ENCODE measurements at places on chromosomes 1 and 21. TPM values are rescaled to one million over a fixed set of nuclear protein-coding genes. Genes with fewer than 3 reads are reported as not detected.

Gene AMY1C
- not detected for total RNA-seq

Gene SYCP1
- not detected for total RNA-seq

Gene UBASH3A
- not detected for total RNA-seq

Gene CFAP126
- not detected for total RNA-seq

Gene ANKRD34A
- total RNA-seq = 0.26 TPM

Gene C1QA
- total RNA-seq = 0.26 TPM

Gene SH2D2A
- not detected for total RNA-seq

Gene FOXD2
- total RNA-seq = 0.83 TPM

DNA sequence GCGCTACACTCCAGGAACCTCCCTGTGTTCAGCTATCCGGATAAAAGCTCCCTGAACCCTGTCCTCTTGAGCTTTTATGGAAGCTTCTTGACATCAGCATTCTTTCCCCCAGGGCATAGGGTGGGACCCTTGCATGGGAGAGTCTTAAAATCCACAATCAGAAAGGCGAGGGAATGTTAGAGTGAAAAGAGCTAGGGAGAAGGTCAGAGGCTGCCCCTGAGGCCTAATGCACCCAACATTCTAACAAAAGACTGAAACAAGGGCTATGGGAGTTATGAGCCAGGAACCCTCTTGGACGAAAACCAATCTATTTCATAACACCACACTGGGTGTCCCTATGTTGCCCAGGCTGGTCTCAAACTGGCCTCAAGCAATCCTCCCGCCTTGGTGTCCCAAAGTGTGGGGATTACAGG is 36.7 kb downstream of the NEK2 start:
- peaks cover 7% of the 10 kb centered on the region for H3K4me1 ChIP-seq
- H3K27ac ChIP-seq = no peak overlapping the region
- no peaks in the 10 kb centered on the region for H3K36me3 ChIP-seq
- no peak overlapping the region for H3K4me3 ChIP-seq
- H3K27me3 ChIP-seq = no peaks in the 10 kb centered on the region
- DNase-seq = peak; percentile 42

DNA sequence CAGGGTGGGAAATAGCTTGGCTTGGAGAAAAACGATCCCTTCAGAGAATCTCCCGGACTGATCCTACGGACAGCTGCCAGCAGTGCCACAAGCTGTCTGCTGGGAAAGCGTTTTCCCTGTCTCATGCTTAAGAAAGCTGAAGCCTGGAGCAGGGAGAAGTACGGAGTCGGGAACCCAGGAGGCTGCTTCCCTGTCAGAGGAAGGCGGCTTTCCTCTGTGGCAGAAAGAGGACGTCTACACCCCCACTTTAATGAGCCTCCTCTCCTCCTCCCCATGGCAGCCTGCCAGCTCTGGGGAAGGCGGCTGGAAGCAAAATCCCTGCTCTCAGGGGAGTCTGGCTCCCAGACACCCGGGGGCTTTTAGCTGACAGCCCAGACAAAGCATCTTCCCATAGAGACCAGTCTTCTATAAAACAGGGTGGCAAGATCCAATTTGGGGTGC is 7.3 kb downstream of the KIF21B start:
- H3K27ac ChIP-seq = no peak overlapping the region
- no peak overlapping the region for H3K4me3 ChIP-seq
- DNase-seq = peak; percentile 39
- H3K27me3 ChIP-seq = peaks cover 26% of the 10 kb centered on the region

DNA sequence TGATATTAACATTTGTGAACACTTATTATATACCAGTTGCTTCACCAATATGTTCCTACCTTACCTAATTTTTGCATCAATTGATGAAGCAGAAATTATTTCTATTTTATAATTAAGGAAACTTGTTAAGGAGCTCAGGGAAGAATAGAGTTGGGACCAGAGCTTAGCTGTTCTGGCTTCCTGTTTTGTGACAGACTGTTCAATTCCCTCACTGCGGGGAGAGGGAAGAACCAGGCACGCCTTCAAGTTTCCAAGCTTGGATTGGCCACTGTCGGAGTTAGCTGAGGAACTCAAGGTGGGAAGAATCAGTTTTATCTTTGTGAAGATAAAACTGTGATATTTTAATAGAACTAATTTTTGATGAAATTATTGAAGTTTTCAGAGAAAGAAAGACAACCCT is 142.3 kb upstream of the LMO4 start:
- H3K27me3 ChIP-seq = no peaks in the 10 kb centered on the region
- no peak overlapping the region for H3K4me3 ChIP-seq
- H3K4me1 ChIP-seq = no peaks in the 10 kb centered on the region
- H3K27ac ChIP-seq = no peak overlapping the region

- no peak for DNase-seq
- H3K4me3 ChIP-seq = no peak overlapping the region
- H3K36me3 ChIP-seq = no peaks in the 10 kb centered on the region
- peaks cover 2% of the 10 kb centered on the region for H3K4me1 ChIP-seq
- H3K27ac ChIP-seq = no peak overlapping the region
Observed at GRCh38 chr1:215188302-215188950, 105.9 kb downstream of the KCNK2 start.

GRCh38 chr1:167059045-167059808 is 30.9 kb downstream of the GPA33 start:
- no peaks in the 10 kb centered on the region for H3K36me3 ChIP-seq
- H3K4me1 ChIP-seq = peaks cover 3% of the 10 kb centered on the region
- H3K27ac ChIP-seq = no peak overlapping the region
- peak; percentile 63 for DNase-seq
- H3K4me3 ChIP-seq = peak overlapping the region; percentile 20
- no peaks in the 10 kb centered on the region for H3K27me3 ChIP-seq

DNA sequence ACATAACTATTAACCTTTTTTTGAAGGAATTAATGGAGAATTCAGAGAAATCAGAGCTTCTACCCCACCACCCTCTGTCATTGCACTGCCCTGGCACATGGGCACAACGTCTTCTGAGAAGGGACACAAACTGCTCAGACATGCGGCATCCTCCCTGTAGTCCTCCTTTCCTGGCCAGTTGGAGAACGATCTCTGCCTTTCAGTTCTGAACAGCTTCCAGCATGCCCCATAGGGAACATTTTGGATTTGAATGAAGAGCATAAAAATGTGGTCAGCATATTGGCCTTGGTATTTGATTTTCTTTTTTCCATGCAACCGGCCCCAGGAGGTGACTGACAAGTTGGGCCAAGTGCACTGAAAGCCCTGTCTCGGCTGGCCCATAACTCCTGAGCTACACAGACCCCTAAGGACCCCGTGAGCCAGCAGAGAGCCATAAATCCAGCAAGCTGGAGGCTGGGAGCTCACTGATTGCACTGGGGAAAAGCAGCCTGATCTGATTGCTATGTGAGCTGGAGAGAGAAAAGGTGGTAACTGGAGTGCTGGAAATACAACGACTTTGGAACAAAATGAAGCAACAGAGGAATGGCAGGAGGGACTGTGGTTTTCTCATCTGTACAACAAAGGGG is 10.9 kb upstream of the BLACAT1 start:
- H3K36me3 ChIP-seq = no peaks in the 10 kb centered on the region
- no peak for DNase-seq
- no peaks in the 10 kb centered on the region for H3K4me1 ChIP-seq
- H3K4me3 ChIP-seq = no peak overlapping the region
- no peak overlapping the region for H3K27ac ChIP-seq
- H3K27me3 ChIP-seq = peaks cover 9% of the 10 kb centered on the region

- H3K27me3 ChIP-seq = no peaks in the 10 kb centered on the region
- H3K4me3 ChIP-seq = no peak overlapping the region
- DNase-seq = no peak
- H3K36me3 ChIP-seq = peaks cover 4% of the 10 kb centered on the region
- H3K4me1 ChIP-seq = no peaks in the 10 kb centered on the region
Observed at GRCh38 chr21:43778469-43779335, 2.6 kb upstream of the CSTB start.

GRCh38 chr1:108742253-108742652 is 4.2 kb upstream of the STXBP3 start:
- no peak overlapping the region for H3K27ac ChIP-seq
- DNase-seq = no peak
- H3K4me3 ChIP-seq = no peak overlapping the region
- no peaks in the 10 kb centered on the region for H3K27me3 ChIP-seq

- no peak overlapping the region for H3K4me3 ChIP-seq
- no peaks in the 10 kb centered on the region for H3K36me3 ChIP-seq
- H3K4me1 ChIP-seq = no peaks in the 10 kb centered on the region
- no peaks in the 10 kb centered on the region for H3K27me3 ChIP-seq
Observed at GRCh38 chr1:38123356-38124135, 77.0 kb upstream of the POU3F1 start.

- peaks cover 2% of the 10 kb centered on the region for H3K4me1 ChIP-seq
- H3K27ac ChIP-seq = no peak overlapping the region
- H3K27me3 ChIP-seq = no peaks in the 10 kb centered on the region
- DNase-seq = peak; percentile 90
Observed at GRCh38 chr1:64161357-64161941, 42.0 kb upstream of the UBE2U start.

DNA sequence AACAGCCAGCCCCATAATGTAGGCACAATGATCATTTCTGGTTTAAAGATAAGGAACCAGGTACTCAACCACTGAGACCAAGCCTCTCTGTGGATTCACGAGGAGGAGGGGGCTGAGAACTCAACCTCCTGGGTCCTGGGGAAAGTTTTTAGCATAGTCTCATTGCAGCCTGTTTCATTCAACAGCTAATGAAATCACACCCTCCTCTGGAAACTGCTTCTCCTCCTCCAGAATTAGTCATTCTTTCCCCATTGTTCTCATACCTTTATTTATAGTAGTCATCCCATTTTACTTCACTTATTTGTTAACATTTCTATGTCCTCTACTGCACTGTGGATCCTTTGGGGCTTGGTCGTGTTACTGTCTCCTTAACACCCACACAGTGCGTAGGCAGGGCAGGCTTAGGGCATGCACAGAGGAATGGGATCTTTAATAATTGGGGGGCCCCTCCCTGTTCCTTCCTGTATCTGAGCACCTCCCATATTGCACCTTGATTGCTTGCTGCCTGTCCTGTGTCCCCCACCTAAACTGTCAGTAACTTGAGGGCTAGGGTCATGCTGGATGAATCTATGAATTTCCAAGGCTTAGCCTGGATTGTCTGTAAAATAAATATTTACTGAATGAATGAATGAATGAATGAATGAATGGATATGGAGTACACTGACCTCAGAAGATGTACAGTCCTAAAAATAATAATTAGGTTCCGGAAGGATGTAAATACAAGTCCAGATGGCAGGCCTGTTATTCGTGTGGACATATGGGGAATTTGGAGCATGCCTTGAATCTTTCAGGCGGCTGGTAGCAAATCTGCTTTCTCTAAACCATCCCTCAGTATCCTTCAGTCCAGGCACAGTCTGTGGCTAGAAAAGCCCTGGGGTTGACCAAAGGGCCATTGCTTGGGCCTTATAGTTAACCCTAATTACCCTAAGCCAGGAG is 153.8 kb upstream of the HMGB4 start:
- no peak overlapping the region for H3K4me3 ChIP-seq
- no peaks in the 10 kb centered on the region for H3K36me3 ChIP-seq

- H3K4me3 ChIP-seq = no peak overlapping the region
- no peaks in the 10 kb centered on the region for H3K36me3 ChIP-seq
- DNase-seq = peak; percentile 19
- no peak overlapping the region for H3K27ac ChIP-seq
- H3K4me1 ChIP-seq = no peaks in the 10 kb centered on the region
Observed at GRCh38 chr21:32653326-32653901, 41.2 kb upstream of the CFAP298 start.

- no peaks in the 10 kb centered on the region for H3K4me1 ChIP-seq
- peak; percentile 73 for DNase-seq
- no peaks in the 10 kb centered on the region for H3K36me3 ChIP-seq
- H3K27ac ChIP-seq = no peak overlapping the region
- H3K27me3 ChIP-seq = peaks cover 2% of the 10 kb centered on the region
Observed at GRCh38 chr1:204307334-204307883, 52.3 kb downstream of the PLEKHA6 start.

DNA sequence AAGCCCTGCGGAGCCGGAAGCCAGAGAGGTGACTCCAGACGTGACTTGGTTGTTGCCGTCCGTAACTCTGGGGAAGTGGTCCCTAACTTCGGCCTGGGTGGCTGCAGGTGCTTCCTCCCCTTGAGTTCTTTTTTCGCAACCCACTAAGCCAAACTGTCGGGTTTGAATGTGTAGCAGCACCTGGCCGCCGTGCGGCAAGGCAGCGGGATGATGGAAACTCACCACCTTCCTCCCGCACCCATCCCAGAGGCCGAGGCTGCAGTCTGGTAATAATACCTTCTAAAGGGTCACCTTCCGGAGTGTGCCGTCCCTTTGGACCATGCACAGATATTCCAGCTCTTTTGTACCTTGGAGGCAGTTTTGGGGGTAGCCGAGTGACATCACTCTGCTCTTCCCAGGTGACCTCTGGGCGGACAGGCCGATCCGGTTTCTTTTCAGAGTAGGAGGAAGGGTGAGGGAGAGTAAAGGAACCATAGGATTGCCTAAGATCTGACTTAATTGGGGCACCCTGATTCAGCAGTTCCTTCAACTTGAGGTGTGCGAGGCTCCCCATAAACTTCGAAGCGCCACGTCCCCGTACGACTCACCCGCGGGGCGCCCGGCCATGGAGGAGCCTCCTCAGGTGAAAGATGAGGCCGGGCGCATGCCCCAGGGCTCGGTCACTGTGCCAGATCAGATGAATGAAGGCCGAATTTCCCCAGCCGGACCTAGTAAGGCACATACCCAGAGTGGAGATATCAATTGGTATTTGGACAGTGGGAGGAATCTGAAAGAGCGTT is 1.0 kb downstream of the KCNK1 start:
- no peaks in the 10 kb centered on the region for H3K36me3 ChIP-seq
- no peaks in the 10 kb centered on the region for H3K4me1 ChIP-seq
- peak overlapping the region; percentile 21 for H3K4me3 ChIP-seq
- DNase-seq = no peak
- H3K27me3 ChIP-seq = no peaks in the 10 kb centered on the region

GRCh38 chr1:205593967-205594366 is 37.8 kb downstream of the ELK4 start:
- peaks cover 6% of the 10 kb centered on the region for H3K4me1 ChIP-seq
- no peaks in the 10 kb centered on the region for H3K27me3 ChIP-seq
- no peaks in the 10 kb centered on the region for H3K36me3 ChIP-seq

GRCh38 chr1:245609354-245610150 is 454.8 kb downstream of the KIF26B start:
- DNase-seq = no peak
- H3K27ac ChIP-seq = no peak overlapping the region
- no peaks in the 10 kb centered on the region for H3K27me3 ChIP-seq
- H3K4me3 ChIP-seq = no peak overlapping the region
- peaks cover 4% of the 10 kb centered on the region for H3K4me1 ChIP-seq
- no peaks in the 10 kb centered on the region for H3K36me3 ChIP-seq

DNA sequence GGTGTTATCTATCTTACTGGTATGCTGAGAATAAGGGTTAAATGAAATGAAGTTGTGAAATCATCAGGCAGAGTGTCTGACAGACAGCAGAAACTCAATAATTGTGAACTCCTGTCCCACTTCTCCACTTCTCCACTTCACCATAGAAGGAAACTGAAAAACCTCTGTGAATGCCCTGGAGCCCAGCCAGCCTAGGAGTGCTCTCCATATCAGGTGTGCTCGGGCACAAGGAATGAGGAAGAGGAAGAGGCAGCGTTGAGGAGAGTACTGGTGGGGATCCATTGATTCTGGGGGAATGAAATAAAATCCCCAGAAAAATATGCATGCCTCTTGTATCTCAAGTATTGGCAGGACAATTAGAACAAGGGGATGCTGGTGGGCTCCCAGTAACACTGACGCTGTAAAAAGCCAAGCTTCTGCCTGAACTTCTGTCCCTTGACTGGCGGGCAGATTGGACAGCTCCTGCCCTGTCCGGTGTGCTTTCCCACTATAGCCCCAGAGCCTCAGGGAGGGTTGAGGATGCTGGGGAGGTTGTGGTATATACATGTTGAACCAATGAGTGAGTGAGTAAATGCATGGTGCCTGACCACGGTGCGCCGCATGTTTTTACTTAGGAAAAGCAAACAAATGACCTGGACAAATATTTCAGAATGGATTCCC is 47.7 kb downstream of the NMNAT2 start:
- no peaks in the 10 kb centered on the region for H3K4me1 ChIP-seq
- H3K4me3 ChIP-seq = no peak overlapping the region
